ENCODE measurements at places on chromosomes 11 and 22.

- DNase-seq: no peak
Measured at GRCh38 chr22:23884140-23884539, 10.0 kb upstream of the MIF start.

GRCh38 chr22:34072585-34072984 lies 152.3 kb upstream of the LARGE1 start:
- no peak for DNase-seq

GRCh38 chr11:76208438-76209374 lies 2.4 kb upstream of the WNT11 start:
- peak; percentile 76 for DNase-seq

GRCh38 chr22:36638747-36639146 lies 64.8 kb downstream of the CACNG2 start:
- DNase-seq: no peak

DNA sequence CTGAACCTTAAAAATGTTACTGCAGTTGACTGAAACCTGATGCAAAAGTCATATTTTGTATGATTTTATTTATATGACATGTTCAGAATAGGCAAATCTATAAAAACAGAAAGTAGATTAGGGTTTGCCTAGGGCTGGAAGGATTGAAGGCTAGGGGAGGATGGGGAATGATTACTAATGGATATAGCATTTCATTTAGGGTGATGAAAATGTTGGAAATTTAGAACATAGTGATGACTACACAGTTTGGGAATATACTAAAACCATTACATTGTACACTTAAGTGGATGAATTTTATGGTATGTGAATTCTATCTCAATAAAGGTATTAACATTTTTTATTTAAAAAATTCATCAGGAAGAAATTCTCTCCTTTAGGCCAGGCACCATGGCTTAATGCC lies 22.9 kb upstream of the PAFAH1B2 start:
- no peak for DNase-seq

- no peak for DNase-seq
Measured at GRCh38 chr11:70448983-70449567, 50.7 kb downstream of the CTTN start.

DNA sequence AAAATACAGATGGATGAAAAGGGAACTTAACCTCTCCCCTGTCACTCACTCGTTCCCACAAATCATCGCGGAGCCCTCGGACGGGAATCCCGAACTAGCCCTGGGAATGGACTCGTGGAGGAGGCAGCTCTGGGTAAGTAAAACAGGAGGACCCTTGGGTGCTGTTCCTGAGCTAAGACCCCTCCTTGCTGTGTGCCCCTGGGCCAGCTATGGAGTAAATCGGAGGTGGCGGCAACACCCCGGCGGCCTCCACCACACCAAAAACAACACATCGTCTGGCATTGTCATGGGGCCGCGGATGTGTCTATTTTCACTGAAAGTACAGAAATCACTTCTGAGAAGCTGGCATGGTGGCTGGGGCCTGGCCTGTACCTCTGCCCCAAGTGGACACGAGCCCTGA lies 12.1 kb downstream of the CPT1A start:
- no peak for DNase-seq

GRCh38 chr11:72671152-72672099 lies 2.8 kb downstream of the PDE2A start:
- DNase-seq: no peak

- DNase-seq: no peak
Measured at GRCh38 chr22:28900379-28900925, 17.1 kb downstream of the ZNRF3 start.

- no peak for DNase-seq
Measured at GRCh38 chr11:69403556-69404215, 77.8 kb upstream of the LINC01488 start.

DNA sequence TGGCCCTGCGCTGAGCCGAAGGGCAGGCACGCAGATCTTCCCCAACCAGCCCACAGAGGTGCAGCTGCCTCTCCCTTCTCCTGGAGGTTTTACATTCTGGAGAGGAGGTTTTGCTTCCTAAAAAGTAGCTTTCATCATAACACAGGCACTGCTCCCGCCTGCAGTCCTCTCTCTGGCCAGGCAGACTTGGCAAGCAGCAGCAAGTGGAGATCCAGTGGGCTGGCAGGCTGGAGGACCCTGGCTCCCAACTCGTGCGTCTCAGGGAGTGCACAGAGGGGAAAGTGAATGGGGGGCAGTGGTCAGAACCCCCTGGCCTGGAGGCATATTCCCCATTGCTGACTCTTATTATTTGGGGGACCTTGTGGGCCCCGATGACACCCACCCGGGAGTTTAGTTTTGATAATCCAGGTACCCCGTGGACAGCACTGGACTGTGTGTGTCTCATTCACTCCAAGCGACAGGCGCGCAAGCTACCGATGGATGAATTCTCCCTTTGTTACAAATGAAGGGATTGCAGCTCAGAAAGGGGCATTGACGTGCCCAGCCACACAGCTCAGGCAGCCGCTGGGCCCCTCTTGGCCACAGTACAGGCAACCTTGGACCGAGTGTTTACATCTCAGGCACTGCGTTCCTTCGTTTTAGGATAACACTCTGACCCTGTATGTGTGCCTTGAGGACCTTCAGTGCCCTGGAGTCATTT lies 1223.9 kb downstream of the BRD1 start:
- DNase-seq: no peak

DNA sequence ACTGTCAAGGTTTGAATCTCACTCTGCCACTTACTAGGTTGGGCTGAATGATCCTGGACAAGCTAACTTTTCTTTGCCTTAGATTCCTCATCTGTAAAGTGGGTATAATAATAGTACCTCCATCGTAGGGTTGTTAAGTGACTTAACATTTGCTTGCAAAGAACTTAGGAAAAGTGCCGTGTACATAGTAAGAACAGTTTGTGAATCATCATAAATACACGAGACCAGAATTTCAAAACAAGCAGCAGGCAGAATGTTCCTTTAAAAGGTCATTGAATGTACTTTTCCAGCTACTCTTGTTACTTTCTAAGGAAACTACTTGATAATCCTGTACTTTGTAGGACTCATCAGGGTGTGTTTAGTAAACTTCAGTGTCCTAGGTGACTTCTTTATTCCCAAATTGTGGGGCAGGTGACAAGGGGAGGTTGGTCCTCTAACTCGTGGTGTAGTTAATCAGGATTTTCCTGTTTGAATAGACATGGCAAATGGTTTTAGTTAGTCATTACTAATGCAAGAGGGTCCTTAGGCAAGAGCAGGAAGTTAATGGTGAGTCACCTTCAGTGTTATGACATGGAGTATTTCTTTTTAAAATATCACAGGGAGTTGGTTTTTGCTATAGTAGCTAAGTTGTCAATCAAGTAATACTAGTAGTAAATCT lies 67.9 kb downstream of the YAP1 start:
- DNase-seq: peak; percentile 3

DNA sequence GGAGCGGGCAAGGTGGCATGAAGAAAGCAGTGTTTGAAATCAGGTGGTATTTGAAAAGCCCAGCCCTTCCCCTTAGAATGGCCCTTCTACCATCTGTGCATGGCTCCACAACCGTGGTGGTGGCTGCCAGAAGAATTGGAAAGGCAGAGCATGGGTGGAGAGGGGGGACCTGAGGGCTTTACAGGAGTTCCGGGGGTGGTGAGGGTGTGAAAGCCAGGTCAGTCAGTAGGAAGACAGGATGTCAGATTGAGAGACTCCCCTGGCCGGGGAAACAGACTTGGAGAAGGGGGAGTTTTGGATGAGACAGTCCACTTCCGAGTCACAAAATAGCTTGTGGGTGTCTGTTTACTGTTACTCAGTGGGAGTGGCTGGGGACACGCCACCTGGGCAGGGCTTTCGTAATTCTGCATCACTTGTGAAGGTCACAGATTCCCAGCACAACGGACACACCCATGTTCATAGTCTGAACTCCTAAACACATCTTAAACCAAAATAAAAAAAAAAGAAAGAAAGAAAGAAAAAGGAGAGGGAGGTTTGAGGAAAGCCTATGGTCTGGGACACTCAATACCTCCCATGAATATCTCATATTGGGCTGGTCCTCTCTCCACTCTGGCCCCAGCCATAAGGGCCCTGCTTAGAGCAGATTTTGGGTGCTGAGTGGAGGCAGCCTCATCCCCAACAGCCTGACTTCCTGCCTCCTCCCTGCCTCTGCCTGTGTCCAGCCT lies 24.4 kb upstream of the SMIM35 start:
- DNase-seq: no peak

DNA sequence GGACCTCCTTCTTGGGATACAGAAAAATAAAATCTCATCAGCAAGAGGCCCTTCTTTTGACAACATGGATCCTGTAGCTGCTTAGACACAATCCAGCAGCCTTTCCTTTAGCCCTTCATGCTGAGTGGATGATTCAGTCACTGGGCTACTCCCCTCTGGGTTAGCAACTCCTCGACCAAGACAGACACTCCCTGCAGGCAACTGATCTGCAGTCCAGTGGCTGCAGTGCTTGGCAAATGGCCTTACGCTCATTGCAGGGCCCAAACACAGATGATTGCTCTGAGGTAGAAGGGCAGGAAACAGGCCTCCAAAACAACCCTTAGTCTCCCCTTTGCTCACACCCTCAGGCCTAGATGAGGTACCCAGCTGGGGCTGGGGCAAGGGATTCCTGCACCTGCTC lies 73.2 kb upstream of the OPCML start:
- no peak for DNase-seq

- DNase-seq: no peak
Measured at GRCh38 chr22:43293655-43294392, 49.3 kb downstream of the SCUBE1 start.

DNA sequence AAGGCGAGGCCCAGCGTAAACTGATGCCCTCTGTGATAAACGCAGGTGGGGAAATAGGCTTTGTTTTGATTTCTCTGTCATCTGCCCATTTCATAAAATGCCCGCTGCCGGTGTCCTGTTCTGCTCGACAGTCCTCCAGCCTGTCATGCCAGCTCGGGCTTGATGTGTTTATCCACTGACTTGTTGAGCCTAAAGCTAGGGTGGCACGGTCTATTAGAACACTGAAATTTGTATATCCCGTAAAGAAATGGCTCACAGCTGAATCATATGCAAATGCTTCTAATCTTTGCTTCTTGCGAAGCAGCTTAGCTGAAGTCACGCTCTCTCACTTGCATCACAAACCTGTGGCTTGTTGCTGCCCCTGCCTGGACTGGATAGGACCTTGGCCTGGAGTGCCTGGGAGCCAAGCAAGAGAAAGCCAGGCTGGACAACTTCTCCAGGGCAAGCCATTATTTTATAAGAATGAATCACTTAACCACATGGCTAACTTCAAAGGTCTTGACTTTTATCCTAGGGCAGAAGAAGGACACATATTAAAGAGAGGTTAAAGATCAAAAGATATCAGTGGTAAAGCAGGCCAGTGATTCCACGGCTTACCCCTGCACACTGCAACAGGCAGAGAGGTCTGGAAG lies 33.1 kb downstream of the EHF start:
- no peak for DNase-seq

DNA sequence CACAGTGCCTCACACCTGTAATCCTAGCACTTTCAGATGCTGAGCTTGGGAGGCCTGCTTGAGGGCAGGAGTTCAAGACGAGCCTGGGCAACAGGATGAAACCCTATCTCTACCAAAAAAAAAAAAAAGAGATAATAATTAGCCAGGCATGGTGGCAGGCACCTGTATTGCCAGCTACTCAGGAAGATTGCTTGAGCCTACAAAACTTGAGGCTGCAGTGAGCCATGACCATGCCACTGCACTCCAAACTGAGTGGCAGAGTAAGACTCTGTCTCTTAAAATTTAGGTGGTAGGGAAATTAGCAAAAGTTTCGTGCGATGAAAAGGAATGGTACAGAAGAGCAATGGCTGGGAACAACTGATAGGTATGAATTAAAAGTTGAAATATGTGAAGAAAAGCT lies 18.0 kb downstream of the ST13 start:
- no peak for DNase-seq

DNA sequence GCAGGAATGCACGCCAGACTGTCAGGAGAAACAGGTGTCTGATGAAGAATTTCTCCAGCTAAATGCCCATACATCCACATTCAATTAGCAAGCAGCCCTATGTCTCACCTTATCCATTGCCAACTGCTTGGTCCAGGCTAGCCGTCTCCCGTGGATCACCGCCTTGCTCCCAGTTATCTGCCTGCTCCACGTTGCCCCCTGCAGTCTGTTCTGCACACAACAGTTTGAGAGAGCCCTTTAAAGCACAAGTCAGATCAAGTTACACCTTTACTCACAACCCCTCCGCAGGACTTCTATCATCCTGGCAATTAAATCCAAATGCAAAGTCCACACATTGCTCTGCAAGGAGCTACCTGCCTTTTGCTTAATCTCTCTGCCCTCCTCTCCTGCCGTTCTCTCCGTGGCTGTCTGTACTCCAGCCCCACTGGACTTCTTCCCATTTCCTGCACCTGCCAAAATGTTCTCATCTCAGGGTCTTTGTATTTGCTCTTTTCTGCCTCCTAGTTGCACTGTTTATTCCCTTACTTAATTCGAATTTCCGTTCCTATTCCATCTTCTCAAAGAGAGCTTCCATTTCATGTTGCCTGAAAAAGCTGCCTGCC lies 185.3 kb upstream of the LARGE1 start:
- peak; percentile 11 for DNase-seq

DNA sequence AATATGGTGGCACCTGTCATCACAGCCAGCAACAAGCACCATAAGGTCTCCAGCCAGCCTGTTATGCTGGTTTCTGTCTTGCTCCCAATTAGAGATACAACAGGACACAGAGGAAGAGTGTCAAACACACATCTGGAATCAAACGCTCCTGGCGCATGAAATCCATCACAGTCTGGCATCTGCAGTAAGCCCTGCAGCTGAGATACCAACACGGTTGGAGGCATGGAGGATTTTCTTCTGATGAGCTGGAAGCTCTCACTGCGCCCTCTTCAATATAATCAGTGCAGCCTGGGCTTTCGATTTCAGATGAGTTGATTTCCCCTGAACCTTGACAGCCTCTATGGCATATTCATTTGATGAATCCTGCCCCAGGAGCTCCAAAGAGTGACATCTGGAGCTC lies 27.8 kb upstream of the CARS1 start:
- no peak for DNase-seq

Measured in activated CD4-positive, alpha-beta T cell treated with anti-CD3 and anti-CD28 coated beads, Interleukin-2, Interleukin-4, amounts not matched to agents 100 ng/mL and 50 ng/mL, durations not matched to agents 16 hours and 8 hours (primary cell).